ENCODE measurements at places on chromosomes 13 and 19.

- no peak for DNase-seq
Measured at GRCh38 chr13:67630640-67631039, 400.5 kb upstream of the PCDH9 start.

- peak; percentile 47 for DNase-seq
Measured at GRCh38 chr13:56659041-56659471, 481.7 kb upstream of the PRR20A start.

- DNase-seq, result no peak
Measured at GRCh38 chr13:44927968-44928367, 61.3 kb downstream of the NUFIP1 start.

DNA sequence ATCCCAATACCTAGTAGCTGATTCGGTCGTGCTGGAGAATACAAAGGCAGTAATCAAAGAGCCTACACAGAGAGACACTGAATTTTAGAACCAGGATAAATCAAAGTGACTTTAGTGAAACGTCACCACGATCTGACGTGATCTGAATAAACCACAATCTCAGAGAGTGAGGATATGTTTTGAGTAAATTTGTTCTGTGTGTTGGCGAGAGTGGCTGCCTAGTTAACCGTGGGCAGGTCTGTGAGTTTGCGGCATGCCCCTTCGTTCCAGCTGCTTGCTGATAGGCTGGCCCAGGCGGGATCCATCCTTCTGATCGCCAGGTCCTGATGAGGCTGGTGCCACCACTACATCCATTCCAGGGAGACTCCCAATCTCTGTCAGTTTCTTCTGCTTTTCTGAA, 40.4 kb downstream of the LRCH1 start:
- DNase-seq, result no peak

GRCh38 chr19:34539396-34539795, 57.8 kb downstream of the WTIP start:
- DNase-seq, result no peak

DNA sequence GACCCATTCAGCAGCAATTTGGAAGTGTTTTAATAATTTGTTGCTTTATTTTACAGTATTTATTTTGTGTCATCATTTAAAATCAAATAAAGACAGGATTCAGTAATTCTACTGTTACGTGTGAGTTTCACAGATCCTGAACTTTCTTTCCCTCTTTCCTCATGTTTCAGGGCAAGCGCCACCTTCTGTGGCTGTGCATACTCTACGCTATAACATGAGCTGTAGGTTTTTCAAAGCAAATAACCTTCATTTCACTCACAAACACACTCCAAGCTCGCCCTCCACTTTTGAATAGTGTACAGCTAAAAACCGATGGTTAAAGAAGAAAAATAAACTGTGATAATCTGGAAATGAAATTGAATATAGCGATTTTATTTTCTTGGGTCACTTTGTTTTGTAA, 753.3 kb downstream of the OLFM4 start:
- DNase-seq, result no peak

DNA sequence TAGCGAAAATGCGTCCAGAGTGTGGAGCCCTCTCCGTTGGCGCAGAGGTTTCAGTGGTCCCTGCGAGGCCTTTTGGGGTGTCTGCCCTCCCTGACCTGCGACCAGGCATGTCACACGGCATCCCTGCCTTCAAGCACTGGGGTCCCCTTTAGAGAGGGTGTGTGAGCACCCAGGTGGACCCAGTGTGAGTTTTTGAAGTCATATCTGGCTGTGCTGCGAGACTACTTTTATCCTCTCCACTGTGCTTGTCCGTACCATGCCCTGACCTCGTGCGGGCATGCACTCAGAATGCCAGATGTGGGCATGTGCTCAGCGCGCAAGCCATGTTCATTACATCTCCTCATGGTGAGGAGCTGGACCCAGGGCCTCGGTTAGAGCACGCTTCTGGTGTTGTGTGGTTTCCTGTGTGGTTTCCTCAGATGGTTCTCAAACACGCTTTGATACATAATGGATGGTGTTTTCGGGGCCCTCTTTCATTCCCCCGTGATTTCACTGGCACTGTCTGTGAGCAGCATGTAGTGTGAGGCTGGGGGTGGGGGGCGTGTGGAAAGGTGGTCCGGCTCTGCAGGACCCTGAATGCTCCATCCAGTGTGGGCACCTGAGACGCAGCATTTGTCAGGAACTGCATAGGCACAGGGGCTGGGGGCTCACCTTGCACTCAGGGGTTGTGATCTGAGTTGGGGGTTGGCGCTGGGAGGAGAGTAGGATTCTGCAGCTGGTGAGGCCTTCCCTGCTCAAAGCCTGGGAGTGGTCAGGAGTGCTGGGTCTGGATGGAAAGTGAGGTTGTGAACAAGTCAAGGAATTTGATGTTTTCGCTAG, 2.3 kb downstream of the TFDP1 start:
- DNase-seq, result peak; percentile 39

DNA sequence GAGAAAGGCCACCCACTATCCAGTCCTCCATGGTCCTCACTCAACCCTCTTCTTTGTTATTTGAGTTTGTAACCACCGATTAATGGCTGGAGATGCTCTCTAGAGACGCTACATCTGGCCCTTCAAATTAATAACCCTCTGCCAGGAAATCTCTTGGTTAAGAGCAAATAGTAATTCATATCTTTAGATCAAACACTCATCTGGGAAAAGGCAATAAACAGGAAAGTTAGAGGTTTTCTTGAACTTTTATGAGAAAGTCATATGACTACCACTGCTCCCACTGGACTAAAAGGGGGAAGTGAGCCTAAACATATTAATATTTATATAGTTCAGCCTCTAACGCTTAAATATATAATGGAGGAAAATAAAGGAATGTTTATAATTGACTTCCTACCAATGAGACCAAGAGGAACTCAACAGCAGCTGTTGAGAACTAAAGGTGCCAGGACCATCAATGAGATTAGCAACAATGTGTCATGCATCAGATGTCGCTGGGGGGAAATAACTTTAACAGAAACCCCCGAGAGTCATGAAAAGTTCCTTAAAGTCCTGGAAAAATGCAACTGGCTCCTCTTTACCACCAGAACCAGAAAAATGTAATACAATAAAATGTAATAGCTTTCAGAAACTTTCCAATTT, 2.7 kb downstream of the TBC1D4 start:
- DNase-seq, result no peak

DNA sequence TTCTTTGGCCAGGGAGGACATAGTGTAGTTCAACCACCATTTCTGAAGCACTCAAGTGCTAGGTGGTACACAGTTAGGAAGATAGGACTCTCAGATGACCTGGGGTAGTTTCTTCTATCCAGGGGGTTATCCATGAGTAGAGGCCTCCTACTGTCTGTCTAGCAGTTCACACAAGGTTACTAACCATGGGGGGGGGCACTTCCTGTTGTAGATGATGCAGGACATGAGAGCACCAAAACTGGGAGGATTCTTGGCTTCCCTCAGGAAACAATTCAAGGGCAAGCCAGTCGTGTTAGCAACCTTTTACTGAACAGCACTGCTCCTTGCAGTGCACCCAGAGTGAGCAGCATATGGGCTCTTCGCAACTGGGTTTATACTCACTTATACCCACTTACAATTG, 8.9 kb upstream of the TPP2 start:
- no peak for DNase-seq

- peak; percentile 44 for DNase-seq
Measured at GRCh38 chr13:114099191-114099590, 33.2 kb downstream of the RASA3 start.

- DNase-seq, result no peak
Measured at GRCh38 chr13:26941345-26942174, 181.0 kb upstream of the GPR12 start.

- peak; percentile 48 for DNase-seq
Measured at GRCh38 chr19:33436360-33437345, 63.1 kb downstream of the CEBPG start.

DNA sequence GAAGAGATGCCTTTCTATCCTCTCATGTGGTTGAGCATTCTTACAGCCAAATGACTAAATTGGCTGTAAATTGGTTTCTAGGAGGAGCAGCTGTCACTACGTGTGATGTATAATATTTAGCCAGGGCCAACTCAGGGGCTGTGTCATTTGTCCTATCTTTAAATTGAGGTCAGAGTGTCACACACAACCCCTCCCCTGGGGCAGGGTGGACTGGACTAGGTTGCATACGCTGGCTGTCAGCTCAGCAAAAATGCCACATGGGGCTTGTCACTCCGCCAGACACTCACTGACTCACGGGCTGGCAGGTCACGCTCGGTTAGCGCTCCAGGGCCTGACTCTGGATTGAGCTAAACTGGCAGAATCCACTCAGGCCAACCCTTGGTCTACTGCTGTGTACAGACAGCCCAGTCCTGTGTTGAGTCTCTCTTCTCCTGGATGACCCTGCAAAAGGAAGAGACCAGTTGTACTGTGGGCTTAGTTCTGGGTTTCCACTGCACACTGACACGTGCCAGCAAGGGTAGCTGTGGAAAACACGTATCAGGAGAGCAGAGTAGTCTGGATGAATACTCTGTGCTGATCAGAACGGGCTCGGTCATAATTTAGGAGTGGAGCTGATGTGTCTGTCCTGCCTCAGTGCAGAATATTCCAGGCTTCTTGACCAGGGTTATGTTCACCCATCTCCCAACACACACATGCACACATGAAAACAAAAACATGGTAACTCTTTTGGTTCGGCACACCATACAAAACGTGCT, 29.1 kb downstream of the SHISA2 start:
- no peak for DNase-seq

DNA sequence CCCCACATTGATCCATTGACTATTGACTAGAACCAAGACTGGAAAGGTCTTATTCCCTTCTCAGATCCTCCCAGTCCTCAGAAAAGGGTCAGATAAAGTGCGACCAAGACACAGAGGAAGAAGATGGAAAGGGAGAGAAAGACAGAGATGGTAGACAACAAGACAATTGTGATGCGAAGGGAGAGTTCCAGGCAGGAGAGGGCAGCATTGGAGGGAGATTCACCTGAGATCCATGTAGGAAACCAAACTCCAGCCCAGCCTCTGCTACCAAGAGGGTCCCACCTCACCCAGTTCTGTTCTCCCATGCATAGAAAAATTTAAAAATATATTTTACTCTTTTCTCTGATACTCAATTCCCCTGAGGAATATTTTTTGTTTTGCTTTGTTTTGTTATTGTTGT, 67.3 kb upstream of the TSHZ3 start:
- no peak for DNase-seq

DNA sequence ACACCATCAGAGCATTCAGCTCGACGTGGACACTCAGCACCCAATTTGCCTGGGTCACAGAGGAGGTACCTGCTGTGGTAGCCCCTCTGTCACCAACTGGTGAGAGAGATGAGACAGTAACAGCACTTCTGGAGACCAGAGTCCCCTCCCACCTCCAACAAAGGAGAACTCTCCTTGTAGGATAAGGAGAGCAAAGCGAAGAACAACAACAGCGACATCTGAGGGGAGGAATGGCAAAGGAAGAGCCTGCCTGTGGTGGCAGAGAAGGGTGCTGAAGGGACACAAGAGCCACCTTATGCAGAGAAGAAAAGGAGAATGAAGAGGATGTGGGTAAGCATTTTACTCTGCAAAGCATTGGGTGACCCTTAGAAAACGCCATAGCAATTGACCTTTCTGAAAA, 167.8 kb downstream of the ABCC4 start:
- no peak for DNase-seq

GRCh38 chr13:98910501-98910951, 67.3 kb downstream of the DOCK9 start:
- no peak for DNase-seq

GRCh38 chr13:24075137-24075975, 85.2 kb upstream of the SPATA13 start:
- DNase-seq, result no peak

GRCh38 chr13:108226184-108226583, 8.0 kb downstream of the ABHD13 start:
- no peak for DNase-seq

DNA sequence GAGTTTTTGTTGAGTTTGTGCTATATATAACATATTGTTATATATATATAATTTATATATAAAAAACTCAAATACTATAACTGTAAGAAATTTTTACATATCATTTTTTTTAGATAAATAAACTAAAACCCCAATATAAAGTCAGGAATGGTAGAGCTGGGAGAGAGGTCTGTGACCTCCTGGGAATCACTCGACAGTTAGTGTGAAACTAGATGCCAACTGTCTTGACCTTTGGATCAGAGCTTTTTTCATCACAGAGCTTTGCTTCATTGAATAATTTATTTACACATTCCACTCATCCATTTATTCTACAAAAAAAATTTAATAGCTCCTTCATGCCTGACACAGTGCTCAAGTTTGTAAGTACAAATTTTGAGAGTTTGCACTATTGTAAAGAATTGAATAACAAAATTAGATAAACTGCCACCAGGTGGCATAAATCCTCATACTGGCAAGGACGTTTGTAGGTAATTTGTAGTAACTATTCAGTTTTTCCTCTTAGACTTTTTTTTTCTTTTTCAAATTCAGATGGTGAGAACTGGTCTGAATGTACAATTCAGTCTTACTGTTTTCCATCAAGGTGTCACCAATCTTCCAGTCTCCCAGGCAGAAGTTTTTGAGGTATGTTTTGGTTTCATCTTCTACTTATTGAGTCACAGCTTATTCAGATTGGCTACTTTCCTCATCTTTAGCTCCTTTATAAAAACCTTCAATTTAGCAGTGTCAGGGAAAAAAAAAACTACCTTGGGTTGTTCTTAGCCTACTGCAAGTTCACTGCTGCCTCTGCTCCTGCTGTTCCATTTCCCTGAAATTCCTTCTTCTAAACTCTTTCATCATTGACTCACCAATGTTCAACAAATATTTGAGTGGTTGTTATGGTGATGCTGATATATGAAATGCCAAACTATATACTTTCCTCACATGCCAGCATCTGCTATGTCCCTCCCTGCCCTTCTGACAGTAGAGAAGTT, 28.7 kb downstream of the LACC1 start:
- no peak for DNase-seq

GRCh38 chr13:35163674-35164073, 221.6 kb downstream of the NBEA start:
- no peak for DNase-seq

DNA sequence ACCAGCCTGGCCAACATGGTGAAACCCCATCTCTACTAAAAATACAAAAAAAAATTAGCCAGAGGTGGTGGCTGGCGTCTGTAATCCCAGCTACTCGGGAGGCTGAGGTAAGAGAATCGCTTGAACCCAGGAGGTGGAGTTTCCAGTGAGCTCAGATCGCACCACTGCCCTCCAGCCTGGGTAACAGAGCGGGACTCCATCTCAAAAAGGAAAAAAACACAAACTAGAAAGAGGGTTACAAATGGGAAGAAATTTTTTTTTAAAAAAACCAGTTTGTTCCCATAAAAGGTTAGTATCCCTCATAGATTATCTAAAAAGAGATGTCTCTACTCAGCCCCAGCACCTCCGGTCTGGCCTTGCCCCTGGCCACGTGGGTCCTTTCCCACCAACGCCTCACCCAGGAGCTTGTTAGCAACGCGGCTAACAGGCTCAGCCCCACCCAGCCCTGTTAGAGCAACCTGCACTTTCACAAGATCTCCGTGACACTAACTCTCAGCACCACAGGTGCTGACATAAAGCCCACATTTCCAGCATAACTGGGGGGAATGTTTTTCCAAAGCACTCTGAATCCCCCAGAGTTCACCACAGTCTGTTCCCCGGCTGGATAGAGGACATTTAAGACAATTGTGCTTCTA, 4.3 kb downstream of the DMKN start:
- DNase-seq, result no peak

GRCh38 chr13:74110053-74110452, 24.2 kb downstream of the KLF12 start:
- no peak for DNase-seq

All from right lobe of liver (tissue), 6 donors.